ENCODE measurements at places on chromosomes 4 and X. TPM values are rescaled to one million over a fixed set of nuclear protein-coding genes. Genes with fewer than 3 reads are reported as not detected.

Gene MAGEA2
- not detected for total RNA-seq

Gene UGT2B17
- not detected for total RNA-seq

Gene ATP2B3
- total RNA-seq: not detected

Gene FAM184B
- not detected for total RNA-seq

Gene DCX
- total RNA-seq: not detected

Gene CD40LG
- total RNA-seq: not detected

Gene SPATA18
- total RNA-seq: 5.9 TPM

Gene TMEM35A
- total RNA-seq: 22.0 TPM
